Mesangial cell (primary cell): ENCODE measurements at places on chromosomes 2 and 18. TPM values are rescaled to one million over a fixed set of nuclear protein-coding genes. Genes with fewer than 3 reads are reported as not detected.

Gene FOXD4L1
- total RNA-seq: not detected in 2 replicates

Gene FEV
- not detected in 2 replicates for total RNA-seq

Gene UPP2
- total RNA-seq: not detected in 2 replicates

Gene VRK2
- total RNA-seq: 7.1 and 15.5 TPM in 2 replicates

Gene E2F6
- 6.4 and 6.5 TPM in 2 replicates for total RNA-seq

Gene SRD5A2
- total RNA-seq: not detected in 2 replicates

Gene GPR45
- 0.16 and 0.25 TPM in 2 replicates for total RNA-seq

Gene AMER3
- not detected in 2 replicates for total RNA-seq

Gene KCNS3
- total RNA-seq: 18.9 and 21.0 TPM in 2 replicates
